Anterior cingulate cortex (tissue), 58 donors: ENCODE measurements at places on chromosomes 3 and 15.

DNA sequence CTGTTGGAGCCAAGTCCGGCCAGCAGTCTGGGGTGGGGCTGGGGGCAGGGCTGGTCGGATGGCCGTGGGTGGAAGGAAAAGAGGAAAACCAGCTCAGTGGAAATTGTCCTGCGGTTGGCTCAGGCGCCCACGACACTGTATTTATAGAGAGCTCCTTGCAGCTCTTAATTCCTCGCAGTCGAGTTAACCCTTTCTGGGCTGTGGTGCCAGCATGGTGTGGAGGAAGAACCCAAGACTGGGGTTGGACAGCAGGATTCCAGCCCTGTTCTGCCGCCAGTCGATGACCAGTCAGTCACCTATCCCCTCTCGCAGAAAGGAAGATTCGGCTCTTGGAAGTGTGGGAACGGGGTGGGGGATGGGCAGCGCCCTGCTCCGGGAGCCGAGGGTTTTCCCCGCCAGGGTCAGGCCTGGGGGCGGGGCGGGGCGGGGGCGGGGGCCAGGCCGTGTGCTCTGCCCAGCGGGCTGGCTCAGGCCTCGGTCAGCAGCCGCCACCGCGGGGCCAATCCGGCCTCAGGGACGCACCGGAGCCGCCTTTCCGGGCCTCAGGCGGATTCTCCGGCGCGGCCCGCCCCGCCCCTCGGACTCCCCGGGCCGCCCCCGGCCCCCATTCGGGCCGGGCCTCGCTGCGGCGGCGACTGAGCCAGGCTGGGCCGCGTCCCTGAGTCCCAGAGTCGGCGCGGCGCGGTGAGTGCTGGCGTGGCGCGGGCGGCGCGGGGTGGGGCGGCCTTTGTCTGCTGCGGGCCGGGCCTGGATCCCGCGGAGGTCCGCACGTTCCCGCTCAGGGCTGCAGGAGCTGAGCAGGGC lies at the start of gene CD276:
Gene CD276 (plus strand): TSS at position 607 of the 804 bp plus-strand sequence. CDS start 15,257 bp downstream, outside the sequence.
- peak; percentile 21 for DNase-seq

DNA sequence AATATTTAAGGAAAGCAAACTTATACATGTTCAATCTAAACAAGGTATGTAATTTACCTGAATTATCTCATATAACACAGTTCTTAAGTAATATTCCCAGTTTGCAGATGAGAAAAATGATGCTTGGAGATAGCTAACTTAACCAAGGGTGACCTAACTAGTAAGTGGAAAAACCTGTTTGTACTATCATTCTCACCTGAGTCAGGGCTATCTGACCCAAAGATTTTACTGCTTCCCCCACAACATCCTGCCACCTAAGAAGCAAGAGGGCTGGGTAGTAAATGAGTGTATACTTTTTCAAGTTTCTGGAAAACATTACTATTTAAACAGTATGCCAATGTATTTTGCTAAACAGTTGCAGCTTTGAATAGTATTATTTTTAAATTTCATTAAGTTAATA lies 10.6 kb downstream of the TP63 start:
- no peak for DNase-seq

DNA sequence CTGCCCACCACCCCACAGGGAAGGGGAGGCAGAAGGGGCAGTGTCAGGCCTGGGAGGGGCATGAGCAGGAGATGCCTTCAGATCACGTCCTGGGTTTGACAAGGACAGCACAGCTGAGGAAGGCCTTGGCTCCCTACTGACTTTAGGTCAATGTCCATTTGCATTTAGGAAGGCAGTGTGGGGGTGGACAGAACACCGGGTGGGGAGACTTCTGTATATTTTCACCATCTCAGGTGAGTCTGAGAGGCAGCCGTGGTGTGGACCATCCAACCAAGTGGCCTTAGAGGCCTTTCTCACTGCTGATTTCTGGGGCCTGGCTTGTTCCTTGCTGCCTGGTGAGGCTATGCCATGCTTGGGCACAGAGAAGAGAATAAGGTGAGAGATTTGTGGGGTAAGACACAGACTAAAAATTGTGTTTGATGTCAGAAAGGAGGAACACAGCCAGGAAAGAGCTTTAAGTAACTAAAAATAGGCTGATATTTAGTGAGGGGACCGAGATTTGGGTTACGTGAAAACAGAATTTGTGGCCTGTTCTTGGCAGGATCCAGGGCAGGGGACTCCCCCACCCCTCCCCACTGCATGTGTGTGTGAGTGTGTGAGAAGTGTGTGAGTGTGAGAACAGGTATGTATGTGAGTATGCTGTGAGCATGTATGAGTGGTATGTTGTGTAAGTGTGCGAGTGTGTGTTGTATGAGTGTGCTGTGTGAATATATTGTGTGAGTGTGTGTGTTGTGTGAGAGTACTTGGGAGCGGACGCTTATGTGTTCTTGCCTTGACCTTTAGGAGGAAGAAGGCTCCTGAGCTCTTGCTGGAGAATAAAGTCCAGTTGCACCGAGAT lies 11.8 kb upstream of the PLA2G4E start:
- DNase-seq: no peak

DNA sequence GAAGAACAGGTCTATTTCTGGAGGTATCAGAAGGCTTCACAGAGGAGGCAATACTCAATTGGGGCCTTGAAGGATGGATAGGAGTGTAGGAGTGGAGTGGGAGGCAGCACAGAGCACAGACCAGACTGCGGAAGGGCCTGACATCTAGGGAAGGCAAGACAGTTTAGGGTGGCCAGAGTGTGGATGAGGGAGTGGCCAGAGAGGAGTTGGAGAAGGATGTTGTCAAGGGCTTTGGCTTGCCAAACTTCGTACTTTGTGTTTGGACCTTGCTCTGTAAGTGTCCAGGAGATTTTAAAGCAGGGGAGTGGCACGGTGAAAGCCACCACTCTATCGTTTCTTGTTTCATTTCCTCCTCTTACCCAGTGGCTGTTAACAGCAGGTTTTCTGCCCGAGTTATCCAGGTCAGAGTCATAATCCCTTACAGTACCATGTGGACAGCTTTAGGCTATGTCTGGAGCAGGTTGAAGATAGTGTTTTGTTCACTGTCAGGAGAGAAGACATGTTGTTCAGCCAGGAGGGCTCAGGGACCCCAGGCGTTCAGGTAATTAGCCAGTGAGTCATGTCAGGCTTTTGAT lies 12.3 kb downstream of the SMAD3 start:
- no peak for DNase-seq

DNA sequence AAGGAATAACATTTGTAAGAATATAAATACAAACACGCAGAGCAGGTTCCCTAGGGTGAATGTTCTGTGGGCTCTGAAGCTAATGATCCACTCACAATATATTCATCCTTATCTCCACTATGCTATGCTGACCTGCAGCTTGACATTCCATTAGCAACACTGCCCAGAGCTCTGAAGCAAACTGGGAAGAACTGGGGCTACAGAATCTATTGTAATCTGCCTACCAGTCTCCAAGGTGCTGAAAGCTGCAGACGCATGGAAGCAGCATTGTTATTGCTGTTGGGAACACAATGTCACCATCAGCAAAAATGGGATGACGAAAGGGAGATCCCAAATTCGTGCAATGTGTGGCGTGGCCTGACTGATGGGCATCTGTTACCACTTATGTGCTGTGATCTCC lies 316.7 kb upstream of the RORA start:
- no peak for DNase-seq

DNA sequence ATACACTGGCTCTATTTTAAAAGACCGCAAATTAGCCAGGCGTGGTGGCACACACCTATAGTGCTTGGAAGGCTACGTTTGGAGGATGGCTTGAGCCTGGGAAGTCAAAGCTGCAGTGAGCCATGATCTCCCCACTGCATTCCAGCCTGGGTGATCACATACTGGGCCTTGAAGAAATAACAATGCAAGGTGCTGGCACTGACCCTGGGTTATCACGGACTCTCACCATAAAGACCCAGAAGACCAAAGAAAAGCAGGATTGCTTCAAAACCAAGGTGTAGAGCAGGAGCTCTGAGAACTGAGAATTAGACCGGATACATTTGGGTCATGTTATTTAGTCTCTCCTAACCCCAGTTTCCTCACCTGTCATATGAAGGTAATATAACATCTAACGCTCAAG lies 14.8 kb downstream of the PIK3R4 start:
- no peak for DNase-seq

DNA sequence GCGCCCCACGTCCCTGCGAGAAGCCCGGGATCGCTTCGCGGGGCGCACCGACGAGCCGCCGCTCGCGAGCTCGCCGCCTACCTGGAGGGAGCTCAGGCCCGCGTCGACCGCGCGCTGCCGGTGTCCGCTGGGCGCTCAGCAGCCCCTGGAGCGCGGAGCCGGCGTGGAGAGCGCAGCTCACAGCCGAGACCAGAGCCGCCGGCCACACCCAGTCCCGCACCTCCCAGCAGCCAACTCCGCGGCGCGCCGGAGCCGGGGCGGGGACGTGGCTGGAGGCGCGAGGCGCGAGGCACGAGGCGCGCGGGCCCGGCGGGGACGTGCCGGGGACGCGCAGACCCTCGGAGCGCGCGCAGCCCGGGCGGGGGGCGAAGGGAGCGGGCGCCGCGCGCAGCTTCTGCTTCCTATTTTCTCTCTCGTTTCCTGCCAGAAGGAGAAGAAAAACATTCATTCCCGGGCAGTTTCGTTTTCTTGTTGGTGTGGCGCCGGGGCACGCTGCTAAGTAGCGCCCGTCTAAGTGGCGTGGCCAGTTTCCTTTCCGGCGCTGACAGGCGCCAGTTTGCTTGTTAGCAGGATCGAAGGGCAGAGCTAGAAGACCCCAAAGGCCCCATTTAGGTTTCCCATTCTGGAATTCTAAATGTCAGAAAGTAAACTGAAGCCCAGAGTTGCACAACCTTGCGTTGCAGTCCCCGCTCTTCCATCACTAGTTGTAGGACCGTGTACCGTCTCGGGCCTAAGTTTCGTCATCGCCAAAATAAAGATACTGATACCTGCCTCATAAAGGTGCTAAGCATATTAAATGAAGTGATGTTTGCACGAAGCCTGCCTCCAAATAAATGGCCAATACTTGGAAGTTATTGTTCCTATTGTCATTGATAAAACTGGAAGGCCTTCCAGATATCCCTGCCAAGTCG lies at the start of gene GNB4:
Gene GNB4 (minus strand): TSS at position 206 of the 911 bp plus-strand sequence. CDS start 25,270 bp downstream, outside the sequence.
- DNase-seq: peak; percentile 78

DNA sequence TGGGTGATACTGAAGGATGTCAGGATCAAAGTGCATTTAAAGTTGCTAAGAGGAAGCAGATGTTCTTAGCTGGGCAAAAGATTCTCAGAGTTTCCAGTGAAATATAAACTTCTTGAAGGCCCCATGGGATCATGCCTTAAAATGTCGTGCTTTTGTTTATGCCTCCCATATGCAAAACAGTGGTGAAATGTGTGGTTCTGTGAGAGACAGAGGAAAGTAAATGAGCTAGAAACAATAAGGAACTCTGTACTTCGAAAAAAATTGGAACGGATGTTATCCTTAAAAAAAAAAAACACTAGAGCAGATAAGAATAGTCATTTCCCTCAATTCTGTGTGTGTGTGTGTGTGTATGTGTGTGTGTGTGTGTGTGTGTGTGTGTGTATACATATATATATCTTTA lies 497.0 kb upstream of the TBL1XR1 start:
- no peak for DNase-seq

DNA sequence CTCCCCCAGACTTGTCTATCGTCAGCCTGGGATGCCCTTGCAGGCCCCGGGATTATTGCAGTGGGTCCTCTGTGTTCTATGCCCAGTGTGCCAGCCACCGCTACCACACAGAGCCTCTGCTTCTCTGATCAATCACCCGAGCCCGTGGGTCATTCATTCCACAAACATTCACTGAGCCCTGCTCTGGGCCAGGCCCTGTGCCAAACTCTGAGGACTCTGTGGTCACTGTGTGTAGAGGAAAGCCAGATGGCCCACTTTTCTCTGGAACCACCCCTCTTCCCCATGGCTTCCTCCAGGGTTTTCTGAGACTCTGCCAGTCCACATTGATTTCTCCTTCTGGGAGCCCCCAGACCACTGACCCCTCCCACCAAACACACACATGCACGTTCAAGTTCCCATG lies 55.5 kb downstream of the BSN start:
- DNase-seq: no peak

- DNase-seq: no peak
Observed at GRCh38 chr3:132421832-132422231, 4.5 kb downstream of the DNAJC13 start.

GRCh38 chr3:150259526-150260397 lies 148.3 kb upstream of the TSC22D2 start:
- no peak for DNase-seq

GRCh38 chr3:155102329-155102728 lies 22.2 kb downstream of the MME start:
- DNase-seq: no peak

DNA sequence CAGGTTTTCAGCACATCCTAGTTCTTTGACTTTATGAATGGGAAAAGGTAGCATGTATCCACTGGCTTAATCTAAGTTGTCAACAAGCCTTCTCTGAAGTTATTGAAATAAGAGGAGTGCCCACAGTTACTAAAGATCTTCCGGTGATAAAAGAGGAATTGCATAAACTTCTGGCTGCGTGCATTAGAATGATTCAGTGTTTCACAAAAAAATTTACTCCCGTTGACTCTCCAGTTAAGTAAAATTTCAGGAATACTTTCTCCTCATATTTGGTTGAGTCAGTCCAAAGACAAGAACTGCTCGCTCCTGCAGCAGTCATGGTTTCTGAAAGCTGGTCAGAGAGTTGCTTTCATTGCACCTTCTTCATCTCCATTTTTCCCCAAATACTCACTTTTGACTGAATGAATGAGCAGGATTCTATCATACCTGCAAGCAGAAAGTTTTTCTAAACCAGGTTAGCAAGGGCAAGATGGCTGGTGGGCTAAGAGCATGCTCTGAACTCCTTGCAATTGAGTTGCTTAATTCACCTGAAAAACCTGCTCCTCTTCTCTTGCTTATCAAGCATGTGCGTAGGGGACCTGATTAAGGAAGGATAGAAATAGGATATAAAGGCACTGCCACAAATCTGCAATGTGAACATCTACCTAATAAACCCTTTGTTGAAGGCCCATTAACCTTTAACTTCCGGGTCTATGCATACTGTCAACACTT lies 64.2 kb upstream of the TIMP4 start:
- DNase-seq: no peak

DNA sequence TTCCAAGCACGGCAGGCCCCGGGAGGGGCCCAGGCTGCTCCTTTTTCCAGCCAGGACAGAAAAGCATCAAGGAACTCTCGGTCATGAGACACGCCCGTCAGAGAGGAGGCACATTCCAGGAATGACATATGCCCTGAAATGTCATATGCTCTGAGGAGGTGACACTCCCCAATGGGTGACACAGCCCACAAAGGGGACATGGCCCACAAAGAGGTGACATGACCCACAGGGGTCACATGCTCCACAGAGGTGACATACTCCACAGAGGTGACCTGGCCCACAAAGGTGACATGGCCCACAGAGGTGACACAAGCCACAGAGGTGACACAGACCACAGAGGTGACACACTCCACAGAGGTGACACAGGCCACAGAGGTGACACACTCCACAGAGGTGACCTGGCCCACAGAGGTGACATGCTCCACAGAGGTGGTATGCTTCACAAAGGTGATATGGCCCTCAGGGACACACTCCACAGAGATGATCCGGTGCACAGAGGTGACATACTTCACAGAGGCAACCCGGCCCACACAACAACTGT lies 79.2 kb downstream of the ABHD5 start:
- DNase-seq: no peak
